ENCODE measurements at places on chromosomes 11 and 22.

GRCh38 chr11:112128483-112129121 is 35.3 kb downstream of the IL18 start:
- H3K36me3 ChIP-seq, result no peaks in the 10 kb centered on the region
- peak overlapping the region; percentile 51 for H3K27ac ChIP-seq
- peak; percentile 38 for DNase-seq
- peaks cover 30% of the 10 kb centered on the region for H3K4me1 ChIP-seq
- no peaks in the 10 kb centered on the region for H3K27me3 ChIP-seq

DNA sequence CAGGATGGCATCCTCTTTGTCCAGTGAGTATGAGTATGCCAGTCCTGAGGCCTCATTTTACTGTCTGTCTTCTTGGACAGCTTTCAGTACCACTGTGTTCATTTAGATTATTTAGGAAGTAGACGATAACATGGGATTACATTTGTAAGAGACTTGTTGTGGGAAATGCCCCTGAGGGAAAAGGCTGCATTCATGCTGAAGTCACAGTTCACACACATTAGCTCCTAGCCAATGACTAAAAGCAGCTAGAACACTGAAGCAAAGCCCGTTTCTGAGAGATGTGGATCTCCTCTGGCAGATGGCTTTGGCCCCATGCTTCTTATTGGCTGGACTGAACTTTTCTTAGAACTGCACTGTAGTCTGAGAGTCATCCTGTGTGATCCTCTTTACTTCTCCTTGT is 242.4 kb downstream of the FAM76B start:
- no peak for DNase-seq
- no peaks in the 10 kb centered on the region for H3K36me3 ChIP-seq
- H3K4me3 ChIP-seq, result no peak overlapping the region
- H3K27ac ChIP-seq, result no peak overlapping the region
- no peaks in the 10 kb centered on the region for H3K27me3 ChIP-seq
- peaks cover 10% of the 10 kb centered on the region for H3K4me1 ChIP-seq

- H3K27me3 ChIP-seq, result no peaks in the 10 kb centered on the region
- H3K27ac ChIP-seq, result no peak overlapping the region
- no peak for DNase-seq
- no peaks in the 10 kb centered on the region for H3K36me3 ChIP-seq
- no peak overlapping the region for H3K4me3 ChIP-seq
Measured at GRCh38 chr11:37948258-37948657, 1350.2 kb upstream of the RAG2 start.

DNA sequence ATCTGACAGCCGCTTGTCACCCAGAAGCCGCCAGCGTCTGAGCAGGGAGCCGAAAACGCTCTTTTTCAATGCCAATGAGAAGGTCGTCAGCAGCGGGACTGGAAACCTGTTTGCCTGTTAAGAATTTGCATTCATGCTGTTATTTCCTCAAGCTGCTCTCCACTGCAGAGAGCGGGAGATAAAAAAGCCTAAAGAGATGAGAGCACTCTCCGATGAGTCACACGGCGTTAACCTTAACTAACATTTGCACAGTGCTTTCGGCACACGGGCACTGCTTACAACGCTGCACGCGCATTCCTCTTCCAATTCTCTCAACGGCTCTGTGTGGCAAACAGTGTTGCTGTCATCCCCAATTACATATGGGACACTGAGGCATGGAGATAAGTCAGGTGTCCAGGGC is 40.0 kb upstream of the RTL6 start:
- no peaks in the 10 kb centered on the region for H3K4me1 ChIP-seq
- no peaks in the 10 kb centered on the region for H3K36me3 ChIP-seq
- H3K27ac ChIP-seq, result no peak overlapping the region
- no peak overlapping the region for H3K4me3 ChIP-seq
- H3K27me3 ChIP-seq, result peaks cover 41% of the 10 kb centered on the region

DNA sequence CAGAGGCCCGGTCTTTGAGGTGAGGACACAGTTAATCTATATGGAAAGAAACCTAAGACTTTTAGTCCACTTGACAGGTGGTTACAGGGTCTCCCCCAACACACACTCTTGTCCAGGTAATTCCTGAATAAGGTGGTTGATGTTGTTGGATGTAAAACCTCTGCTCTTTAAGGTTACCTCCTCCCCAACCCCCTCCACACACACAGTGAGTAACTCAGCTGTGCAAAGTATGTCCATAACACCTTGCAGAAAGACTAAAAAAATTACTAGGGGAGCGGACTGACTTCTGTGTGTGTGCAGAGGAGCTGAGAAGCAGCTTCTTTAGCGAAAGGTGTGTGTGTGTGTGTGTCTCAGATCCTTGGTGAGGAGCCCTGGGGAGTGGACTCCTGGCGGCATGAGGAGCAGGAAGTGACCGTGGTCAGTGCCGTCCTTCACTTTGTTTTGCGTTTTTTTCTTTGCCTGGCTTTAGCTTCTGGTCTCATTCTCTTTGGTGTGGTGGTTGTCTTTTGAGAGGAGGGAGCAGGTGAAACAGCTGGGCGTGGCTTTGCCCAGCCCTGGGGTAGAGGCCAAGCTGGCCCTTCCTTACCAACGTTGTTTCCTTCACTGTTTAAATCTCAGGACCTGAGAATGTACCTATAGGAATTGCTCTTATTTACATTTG is 1.7 kb downstream of the ZBED4 start:
- peaks cover 13% of the 10 kb centered on the region for H3K4me1 ChIP-seq
- H3K27me3 ChIP-seq, result peaks cover 5% of the 10 kb centered on the region
- DNase-seq, result no peak
- H3K27ac ChIP-seq, result peak overlapping the region; percentile 75
- H3K4me3 ChIP-seq, result peak overlapping the region; percentile 80

DNA sequence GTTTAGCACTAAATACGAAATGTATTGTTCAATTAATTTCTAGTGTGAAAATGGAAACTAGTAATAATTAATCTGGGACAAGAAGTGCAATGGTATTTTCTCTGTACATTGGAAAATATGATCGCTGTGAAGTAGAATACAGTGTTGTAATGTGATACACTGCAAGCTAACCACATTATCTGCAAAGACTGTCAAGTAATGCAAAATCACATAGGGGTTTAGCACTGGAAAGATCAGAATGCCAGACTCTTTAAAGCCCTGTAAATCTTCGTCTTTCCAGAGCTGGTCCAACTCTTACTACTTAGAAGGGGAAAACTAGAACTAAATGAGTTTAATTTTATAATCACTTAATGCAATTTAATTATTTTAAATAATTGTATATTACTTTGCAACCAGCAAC is 544.5 kb upstream of the ANO3 start:
- H3K36me3 ChIP-seq, result no peaks in the 10 kb centered on the region
- no peaks in the 10 kb centered on the region for H3K27me3 ChIP-seq
- H3K4me3 ChIP-seq, result no peak overlapping the region
- DNase-seq, result no peak
- H3K27ac ChIP-seq, result no peak overlapping the region

- no peak for DNase-seq
- H3K36me3 ChIP-seq, result no peaks in the 10 kb centered on the region
- H3K27me3 ChIP-seq, result no peaks in the 10 kb centered on the region
- H3K27ac ChIP-seq, result no peak overlapping the region
Measured at GRCh38 chr11:28773606-28774005, 665.4 kb downstream of the METTL15 start.

- DNase-seq, result no peak
- H3K36me3 ChIP-seq, result no peaks in the 10 kb centered on the region
- no peak overlapping the region for H3K27ac ChIP-seq
- peaks cover 11% of the 10 kb centered on the region for H3K4me1 ChIP-seq
Measured at GRCh38 chr11:129766898-129767604, 48.6 kb upstream of the TMEM45B start.

DNA sequence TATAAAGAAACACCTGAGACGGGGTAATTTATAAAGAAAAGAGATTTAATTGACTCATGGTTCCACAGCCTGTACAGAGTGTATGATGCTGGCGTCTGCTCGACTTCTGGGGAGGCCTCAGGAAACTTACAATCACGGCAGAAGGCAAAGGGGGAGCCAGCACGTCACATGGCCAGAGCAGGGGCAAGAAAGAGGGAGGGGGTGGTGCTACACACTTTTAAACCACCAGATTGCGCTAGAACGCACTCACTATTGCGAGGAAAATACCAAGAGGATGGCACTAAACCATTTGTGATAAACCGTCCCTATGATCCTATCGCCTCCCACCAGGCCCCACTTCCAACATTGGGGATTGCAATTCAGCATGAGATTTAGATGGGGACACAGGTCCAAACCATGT is 79.7 kb upstream of the CARD18 start:
- DNase-seq, result no peak
- peaks cover 1% of the 10 kb centered on the region for H3K4me1 ChIP-seq
- H3K27me3 ChIP-seq, result no peaks in the 10 kb centered on the region
- H3K36me3 ChIP-seq, result no peaks in the 10 kb centered on the region
- H3K4me3 ChIP-seq, result no peak overlapping the region
- no peak overlapping the region for H3K27ac ChIP-seq

DNA sequence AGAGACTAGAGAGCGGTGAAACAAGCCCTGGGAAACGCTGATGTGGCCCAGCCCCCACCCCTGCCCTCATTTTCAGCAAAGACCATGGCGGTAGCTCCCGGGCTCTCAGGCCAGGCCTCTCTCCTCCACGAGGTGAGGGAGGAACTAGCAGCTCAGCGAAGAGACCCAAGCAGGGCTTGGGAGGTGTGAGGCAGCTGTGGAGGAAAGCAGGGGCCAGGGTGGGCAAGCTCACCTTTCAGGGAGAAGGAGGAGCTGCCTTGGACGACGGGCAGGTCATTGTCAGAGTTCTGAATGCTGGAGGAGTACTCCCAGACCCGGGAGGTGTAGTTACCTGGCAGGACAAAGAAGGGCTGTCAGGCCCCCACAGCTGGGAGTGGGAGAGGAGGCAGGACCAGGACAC is 19.9 kb downstream of the TRIM29 start:
- no peak overlapping the region for H3K27ac ChIP-seq
- H3K36me3 ChIP-seq, result peaks cover 84% of the 10 kb centered on the region
- DNase-seq, result no peak

GRCh38 chr22:40231618-40232313 is 54.0 kb downstream of the TNRC6B start:
- H3K27ac ChIP-seq, result no peak overlapping the region
- H3K4me1 ChIP-seq, result peaks cover 23% of the 10 kb centered on the region
- H3K4me3 ChIP-seq, result no peak overlapping the region
- no peaks in the 10 kb centered on the region for H3K36me3 ChIP-seq

DNA sequence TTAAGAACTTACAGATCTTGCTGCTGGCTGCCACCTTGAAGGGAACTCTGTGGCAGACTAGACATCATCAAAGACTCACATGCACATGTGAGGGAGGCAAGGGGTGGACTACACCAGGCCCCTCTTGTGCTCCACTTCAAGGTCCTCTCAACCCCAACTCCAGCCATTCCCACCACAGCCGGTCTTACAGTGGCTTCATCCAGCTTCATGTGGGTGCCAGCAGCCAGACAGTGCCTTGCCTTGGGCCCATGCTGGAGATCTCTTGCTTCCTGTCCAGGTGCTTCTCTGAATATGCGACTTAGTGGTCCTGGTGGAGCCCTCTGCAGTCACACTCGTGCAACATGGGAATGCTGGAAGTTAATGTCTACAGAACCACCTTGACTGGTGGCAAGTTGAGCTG is 44.6 kb upstream of the WNT7B start:
- no peak overlapping the region for H3K4me3 ChIP-seq
- DNase-seq, result no peak
- no peak overlapping the region for H3K27ac ChIP-seq
- peaks cover 7% of the 10 kb centered on the region for H3K27me3 ChIP-seq
- H3K36me3 ChIP-seq, result no peaks in the 10 kb centered on the region

DNA sequence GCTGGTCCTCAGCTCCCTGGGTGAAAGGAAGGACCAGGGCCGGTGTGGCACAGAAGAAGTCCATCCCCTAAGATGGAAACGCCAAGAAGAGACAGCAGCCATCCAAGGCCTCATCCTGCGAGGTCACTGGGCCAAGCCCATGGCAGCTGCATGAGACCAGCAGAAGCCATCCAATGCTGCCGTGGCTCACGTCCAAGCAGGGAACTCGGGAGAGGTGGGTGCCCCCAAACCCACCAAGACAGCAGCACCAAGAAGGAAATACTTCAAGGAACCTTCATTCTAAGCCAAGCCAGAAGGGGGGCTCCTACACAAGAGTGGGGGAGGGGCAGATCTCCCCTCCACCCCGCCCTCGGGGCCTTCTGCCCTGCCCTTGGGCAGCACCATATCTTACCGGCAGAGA is 49.6 kb downstream of the IGSF9B start:
- no peaks in the 10 kb centered on the region for H3K27me3 ChIP-seq
- no peak overlapping the region for H3K4me3 ChIP-seq
- H3K36me3 ChIP-seq, result no peaks in the 10 kb centered on the region

GRCh38 chr22:46846150-46846831 is 83.8 kb downstream of the TBC1D22A start:
- H3K36me3 ChIP-seq, result peaks cover 2% of the 10 kb centered on the region
- peak overlapping the region; percentile 60 for H3K27ac ChIP-seq
- no peaks in the 10 kb centered on the region for H3K27me3 ChIP-seq
- peak; percentile 45 for DNase-seq

GRCh38 chr11:44999068-44999467 is 48.4 kb upstream of the TP53I11 start:
- no peaks in the 10 kb centered on the region for H3K36me3 ChIP-seq
- H3K27me3 ChIP-seq, result peaks cover 3% of the 10 kb centered on the region
- no peak for DNase-seq

GRCh38 chr22:20249797-20250354 is 18.2 kb downstream of the RTN4R start:
- no peaks in the 10 kb centered on the region for H3K27me3 ChIP-seq
- DNase-seq, result no peak
- no peaks in the 10 kb centered on the region for H3K36me3 ChIP-seq
- H3K4me3 ChIP-seq, result no peak overlapping the region
- H3K4me1 ChIP-seq, result peaks cover 12% of the 10 kb centered on the region

GRCh38 chr22:37148742-37149665 is 712 bp downstream of the IL2RB start:
- H3K27me3 ChIP-seq, result no peaks in the 10 kb centered on the region
- H3K36me3 ChIP-seq, result no peaks in the 10 kb centered on the region
- no peak for DNase-seq
- H3K27ac ChIP-seq, result no peak overlapping the region
- peaks cover 17% of the 10 kb centered on the region for H3K4me1 ChIP-seq
- H3K4me3 ChIP-seq, result no peak overlapping the region

DNA sequence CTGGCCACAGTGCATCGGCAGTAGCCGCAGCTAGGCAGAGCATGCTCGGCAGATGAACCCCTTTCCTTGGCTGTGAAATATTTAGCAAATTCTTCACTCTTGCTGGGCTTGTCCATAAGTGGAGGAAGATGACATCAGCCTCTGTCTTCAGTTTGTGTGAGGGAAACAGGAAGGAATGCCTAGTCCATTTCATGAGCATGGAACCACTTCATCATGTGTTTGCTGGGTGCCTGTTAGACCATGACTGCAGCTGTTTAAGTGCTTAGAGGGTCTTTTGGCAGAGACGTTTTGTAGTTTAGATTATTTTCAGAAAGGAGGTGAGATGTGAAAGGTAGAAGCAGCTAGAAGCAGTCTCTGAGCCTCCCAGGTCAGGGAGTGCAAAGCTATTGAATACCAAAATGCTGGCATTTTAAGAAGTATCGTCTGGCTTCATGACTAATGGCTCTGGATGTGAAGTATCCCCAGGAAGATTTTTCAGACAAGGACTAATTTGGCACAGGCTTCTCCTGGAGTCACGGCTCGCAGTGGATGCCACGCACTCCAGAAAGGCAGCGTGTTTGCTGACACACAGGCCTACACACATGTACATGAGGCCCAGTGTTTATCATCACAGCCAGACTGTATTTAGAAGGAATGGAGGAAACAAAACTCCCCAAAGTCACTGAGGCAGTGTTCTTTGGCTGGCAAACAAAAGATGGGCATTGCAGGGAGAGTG is 43.1 kb upstream of the GRAMD1B start:
- peaks cover 2% of the 10 kb centered on the region for H3K27me3 ChIP-seq
- no peaks in the 10 kb centered on the region for H3K36me3 ChIP-seq
- no peak overlapping the region for H3K4me3 ChIP-seq

Measured in keratinocyte (primary cell).